ENCODE measurements at places on chromosomes 3 and 15. TPM values are rescaled to one million over a fixed set of nuclear protein-coding genes. Genes with fewer than 3 reads are reported as not detected.
A peak's percentile ranks its signal among the peaks of the same experiment; 100 is the strongest.

C3orf85 gene
- not detected for total RNA-seq

TMCO5A gene
- not detected for total RNA-seq

LMOD3 gene
- total RNA-seq: not detected

XRN1 gene
- total RNA-seq: 43.8 TPM

- no peak for DNase-seq
These were observed 208.2 kb downstream of the THRB start for GRCh38 chr3:24286405-24286804.

DNA sequence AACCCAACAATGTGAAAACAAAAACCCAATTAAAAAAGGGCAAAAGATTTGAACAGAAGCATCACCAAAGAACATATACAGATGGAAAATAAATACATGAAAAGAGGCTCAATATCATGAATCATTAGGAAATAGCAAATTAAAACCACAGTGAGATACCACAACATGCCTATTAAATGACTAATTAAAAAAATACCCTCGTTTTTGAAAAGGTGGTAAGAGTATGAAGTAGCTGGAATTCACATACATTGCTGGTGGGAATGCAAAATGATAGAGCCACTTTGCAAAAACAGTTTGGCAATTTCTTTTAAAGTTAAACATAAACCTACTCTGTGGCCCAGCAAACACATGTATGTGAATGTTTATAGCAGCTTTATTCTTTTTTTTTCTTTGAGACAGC lies 75.8 kb downstream of the B3GNT5 start:
- no peak for DNase-seq

DNA sequence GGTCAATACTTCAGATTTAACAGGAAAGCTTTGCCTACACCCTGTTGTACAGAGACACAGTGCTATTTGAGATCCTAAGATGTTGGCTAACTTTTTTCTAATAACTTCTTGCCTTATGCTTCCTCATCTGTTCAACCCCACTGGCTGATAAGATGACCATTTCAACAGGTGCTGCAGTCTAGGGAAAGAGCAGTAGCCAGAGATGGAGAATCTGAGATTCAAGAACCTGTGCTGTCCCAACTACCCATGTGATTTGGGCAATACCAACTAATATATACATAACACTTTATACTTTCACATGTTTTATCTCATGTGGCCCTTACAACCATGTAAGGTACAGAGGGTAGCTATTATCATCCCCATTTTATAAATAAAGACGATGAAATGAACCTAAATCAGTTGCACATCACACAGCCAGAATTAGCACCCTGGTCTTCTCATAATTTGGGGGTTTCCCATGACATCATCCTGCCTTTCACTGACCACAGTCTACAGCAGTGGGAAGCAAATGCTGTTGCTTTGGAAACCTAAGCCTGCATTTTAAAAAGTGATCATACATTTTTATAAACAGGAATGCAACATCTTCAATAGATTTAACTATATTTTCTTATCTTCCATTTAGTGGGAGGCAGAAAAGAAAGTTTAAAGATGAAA lies 9.7 kb downstream of the TTC23 start:
- peak; percentile 74 for DNase-seq

DNA sequence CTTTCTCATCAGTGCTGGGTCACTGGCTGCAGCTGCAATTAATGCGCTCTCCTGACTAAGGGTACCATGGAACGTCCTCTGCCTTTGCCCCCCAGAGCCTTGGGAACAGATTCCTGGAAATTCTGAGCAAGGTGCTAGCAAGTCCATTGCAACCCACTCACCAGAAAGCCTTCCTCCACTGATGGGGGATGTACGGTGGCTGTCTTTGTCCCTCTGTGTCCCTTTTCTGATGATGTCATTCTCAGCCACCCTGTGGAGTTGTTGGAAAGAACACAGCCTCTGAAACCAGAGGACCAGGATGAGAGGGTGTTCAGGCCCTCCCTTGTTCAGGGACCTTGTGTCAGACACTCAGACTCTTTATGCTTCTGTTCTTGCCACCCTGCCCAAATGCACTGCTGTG lies 38.1 kb upstream of the ZBTB38 start:
- no peak for DNase-seq

- DNase-seq: no peak
These were observed 436.6 kb downstream of the SOX2 start for GRCh38 chr3:182148360-182148759.

DNA sequence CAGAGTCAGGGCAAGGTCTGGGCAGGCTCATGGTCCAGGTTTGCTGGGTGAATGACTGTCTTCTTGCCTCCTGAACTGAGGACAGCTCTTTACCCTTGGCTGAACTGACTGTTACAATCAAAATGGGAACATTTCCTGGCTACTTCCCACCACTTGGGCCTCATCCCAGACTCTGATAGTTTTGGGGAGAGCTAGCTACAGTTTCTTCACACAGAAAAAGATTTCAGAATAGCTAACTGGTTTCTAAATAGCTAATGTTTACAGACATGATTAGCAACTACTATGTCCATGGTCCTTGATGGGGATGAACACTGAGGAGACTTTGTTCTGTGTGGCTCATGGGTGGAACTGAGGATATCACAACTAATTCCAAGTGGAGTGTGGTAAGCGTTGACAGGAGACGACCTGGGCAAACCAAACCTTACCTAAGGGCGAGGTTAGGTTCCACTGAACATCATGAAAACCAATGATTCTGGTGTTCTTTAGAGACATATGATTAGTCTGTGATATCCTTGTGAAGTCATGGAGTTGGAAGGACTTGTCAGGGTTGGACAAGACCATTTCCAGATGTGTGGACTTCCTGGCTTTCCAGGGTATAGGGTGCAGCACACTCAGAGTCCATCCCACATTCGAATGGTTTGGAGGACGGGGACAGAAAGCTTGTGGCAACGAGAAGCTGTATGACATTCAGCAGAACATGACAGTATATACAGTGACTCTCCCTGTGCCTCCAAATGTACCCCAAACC lies 7.3 kb downstream of the ALPK3 start:
- no peak for DNase-seq

DNA sequence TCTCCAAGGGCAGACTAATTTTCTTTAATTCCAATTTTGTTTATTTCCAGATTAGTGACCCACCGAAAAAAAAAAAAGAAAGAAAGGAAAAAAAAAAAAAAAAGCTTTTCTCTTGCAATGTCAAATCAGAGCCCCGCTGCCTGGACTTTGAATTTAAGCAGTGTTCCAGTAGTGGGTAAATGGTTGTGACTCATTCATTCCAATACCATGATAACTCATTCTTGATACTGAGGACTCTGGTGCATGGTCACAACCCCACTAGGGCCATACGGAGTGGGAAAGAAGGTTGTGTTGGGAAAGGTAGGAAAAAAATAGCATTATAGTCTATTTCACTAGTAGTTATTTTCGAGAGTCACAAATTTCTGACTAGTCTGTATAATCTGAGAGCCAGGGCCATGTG lies 59.1 kb upstream of the COL8A1 start:
- DNase-seq: no peak

DNA sequence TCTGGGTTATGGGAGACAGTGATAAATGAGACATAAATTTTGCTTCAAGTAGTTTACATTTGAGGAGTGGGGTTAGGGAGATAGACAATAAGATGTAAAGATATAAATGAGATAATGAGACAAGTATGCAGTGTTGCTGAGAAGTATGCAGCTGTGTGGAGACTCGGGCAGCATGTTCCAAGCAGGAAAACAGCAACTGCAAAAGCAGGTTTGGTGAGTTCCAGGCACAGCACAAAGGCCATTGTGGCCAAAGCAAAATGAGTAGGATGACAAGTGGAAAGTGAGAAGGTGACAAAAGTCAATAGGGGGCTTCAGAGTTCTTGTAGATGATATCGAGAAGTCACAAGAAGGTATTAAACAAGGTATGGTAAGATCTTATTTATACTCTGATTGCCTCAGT lies 259.1 kb upstream of the PEX5L start:
- DNase-seq: no peak

GRCh38 chr15:41621200-41622193 lies 38.7 kb upstream of the MGA start:
- peak; percentile 92 for DNase-seq

GRCh38 chr15:66004618-66005262 lies 135.4 kb downstream of the RAB11A start:
- peak; percentile 79 for DNase-seq

- DNase-seq: peak; percentile 76
These were observed 563 bp downstream of the ARL6IP5 start for GRCh38 chr3:69085168-69085832.

DNA sequence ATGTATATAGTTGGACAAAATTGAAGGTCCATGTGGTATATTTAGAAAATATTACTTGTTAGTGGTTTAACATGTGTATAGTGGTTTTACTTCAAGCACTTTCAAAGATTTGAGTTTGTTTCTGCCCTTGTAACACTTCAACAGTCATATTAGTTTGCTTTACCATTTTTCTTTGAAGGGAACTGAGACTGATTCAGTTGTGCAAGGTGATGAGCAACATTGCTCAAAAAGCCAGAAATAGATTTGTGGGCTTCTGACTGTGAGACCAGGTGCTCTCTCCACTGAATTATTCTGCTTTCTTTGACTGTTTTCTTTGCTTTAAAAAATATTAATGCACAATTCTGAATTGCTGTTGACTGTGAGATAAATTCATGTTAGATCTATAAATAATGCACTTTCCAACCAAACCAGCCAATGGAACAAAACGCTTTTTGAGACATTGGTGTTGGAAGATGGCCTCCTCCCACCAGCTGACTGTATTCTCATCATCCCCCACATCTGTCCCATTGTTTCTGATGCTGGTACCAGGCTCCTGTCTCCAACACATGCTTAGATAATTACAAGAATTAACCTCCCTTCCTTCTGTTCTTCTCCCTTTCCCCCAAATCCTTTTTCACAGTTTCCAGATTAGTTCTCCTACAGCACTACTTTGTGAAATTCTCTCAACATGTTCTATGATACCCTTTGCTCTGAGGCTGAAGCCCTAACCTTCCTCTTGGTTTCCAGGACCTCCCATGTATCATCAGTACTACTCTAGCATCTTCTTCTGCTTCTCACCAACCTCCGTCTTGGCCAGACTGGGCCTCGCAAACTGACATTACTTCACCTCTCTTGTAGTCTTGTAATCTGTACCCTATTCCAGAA lies 27.9 kb downstream of the PLCL2 start:
- no peak for DNase-seq

GRCh38 chr3:111924283-111924682 lies 54.5 kb upstream of the ABHD10 start:
- DNase-seq: no peak

GRCh38 chr3:172766241-172766640 lies 15.7 kb downstream of the ECT2 start:
- DNase-seq: no peak
